Fibroblast of skin of back (primary cell): ENCODE measurements at places on chromosomes 5 and 9.

- DNase-seq = peak; percentile 83
Observed at GRCh38 chr5:37724395-37725125, 115.3 kb downstream of the GDNF start.

GRCh38 chr5:54227109-54227508, 83.3 kb downstream of the ARL15 start:
- DNase-seq = no peak

DNA sequence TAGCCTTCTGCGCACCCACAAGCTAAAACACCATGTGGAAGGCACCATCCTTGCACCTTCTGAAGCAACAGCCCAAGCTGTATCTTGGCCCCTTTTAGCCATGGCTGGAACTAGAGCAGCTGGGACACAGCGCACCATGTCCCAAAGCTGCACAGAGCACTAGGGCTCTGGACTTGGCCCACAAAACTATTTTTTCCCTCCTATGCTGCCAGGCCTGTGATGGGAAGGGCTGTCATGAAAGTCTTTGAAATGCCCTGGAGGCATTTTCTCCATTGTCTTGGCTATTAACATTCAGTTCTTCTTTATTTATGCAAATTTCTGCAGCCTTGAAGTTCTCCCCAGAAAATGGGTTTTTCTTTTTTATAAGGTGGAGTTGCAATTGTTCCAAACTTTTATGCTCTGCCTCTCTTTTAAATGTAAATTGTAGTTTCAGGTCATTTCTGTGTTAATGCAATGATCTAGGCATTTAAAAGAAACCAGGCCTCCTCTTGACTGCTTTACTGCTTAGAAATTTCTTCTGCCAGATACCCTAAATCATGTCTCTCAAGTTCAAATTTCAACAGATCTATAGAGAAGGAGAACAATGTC, 996.3 kb downstream of the TAF11L14 start:
- DNase-seq = no peak

DNA sequence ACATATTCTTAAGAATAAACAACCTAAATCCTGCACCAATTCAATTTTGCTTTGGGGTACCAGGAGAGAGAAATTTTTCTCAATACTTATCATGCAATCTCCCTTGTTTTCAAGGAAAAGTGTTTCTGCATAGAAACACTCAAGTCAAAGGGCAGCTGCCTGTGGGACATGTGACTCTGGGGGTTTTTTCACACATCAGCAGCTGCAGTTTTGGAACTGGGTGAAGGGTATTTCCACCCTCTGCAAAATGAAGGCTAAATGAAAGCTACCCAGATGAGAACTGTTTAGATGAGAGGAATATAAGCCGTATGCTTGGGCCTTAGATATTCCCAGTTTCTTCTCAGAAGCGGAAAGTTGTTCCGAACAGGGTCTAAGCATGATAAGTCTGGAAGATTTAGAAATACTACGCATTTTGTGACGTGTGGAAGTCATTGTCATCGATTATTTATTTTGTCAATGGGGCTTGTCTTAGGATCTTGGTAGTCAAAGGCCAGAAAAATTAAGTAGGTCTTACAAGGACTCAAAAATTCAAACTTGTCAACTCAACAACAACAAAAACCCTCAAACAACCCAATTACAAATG, 64.3 kb upstream of the BOD1 start:
- no peak for DNase-seq

GRCh38 chr9:92534204-92534603, 1.6 kb downstream of the ECM2 start:
- DNase-seq = no peak

DNA sequence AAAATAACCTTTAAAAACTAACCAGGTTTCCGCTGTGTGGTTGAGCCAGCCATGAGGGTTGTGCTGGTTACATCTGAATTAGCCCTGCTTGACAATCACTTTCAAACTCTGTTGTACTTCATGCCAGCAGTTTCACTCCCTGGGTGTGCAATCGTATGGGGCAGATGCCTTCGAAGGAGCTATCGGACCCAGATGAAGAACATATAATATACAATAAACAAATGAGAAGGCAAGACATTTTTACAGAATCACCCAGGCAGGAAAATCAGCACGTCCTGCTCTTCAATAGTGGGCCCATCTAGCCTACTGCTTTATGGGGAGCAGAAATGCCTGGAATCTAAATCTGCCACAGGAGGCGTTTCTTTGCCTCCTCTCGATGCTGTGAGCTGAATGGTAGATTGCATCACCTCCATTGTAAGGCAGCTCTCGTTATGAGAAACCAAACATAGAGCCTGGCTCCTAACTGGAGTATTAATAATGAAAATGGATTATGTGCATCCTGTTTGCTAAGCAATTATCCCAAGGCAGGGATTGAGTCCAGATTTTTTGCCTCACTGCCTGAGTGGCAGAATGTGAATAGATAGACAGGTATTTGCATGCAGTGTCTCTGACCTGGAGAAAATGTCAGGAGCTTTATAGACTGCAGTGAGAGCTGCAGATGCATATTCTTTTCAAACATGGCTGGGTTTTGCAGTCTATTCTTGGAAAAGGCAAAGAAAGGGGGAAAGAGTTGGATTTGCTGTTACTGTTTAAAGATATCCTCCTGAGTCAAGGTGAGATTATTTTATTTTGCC, 143.3 kb upstream of the SMARCA2 start:
- DNase-seq = peak; percentile 44

- peak; percentile 78 for DNase-seq
Observed at GRCh38 chr9:2570615-2571479, 50.7 kb upstream of the VLDLR start.

GRCh38 chr5:67416133-67416937, 219.7 kb upstream of the CD180 start:
- no peak for DNase-seq

GRCh38 chr5:17316970-17317459, 99.6 kb downstream of the BASP1 start:
- DNase-seq = peak; percentile 47

GRCh38 chr9:91949946-91950664, at the start of gene ROR2:
Gene ROR2 (minus strand): TSS chr9:91950228.
- peak; percentile 60 for DNase-seq
